Upper lobe of right lung (tissue), 1 donor: ENCODE measurements at places on chromosomes 11 and 22. TPM values are rescaled to one million over a fixed set of nuclear protein-coding genes. Genes with fewer than 3 reads are reported as not detected.

Gene KCNK7
- total RNA-seq = 1.3 TPM

Gene TRIM34
- 10.4 TPM for total RNA-seq

Gene ARL14EP
- total RNA-seq = 21.6 TPM

Gene CD6
- total RNA-seq = 3.9 TPM

Gene BET1L
- 57.9 TPM for total RNA-seq

Gene RTN4R
- total RNA-seq = 9.8 TPM

- peak; percentile 96 for DNase-seq
- peak within 1 kb of the TSS; percentile 66 for H3K4me3 ChIP-seq
- H3K27ac ChIP-seq = peak within 1 kb of the TSS; percentile 86
- no peaks in the 10 kb centered on the region for H3K27me3 ChIP-seq
- peaks cover 60% of the 10 kb centered on the region for H3K4me1 ChIP-seq
These were observed at the start of gene FAM89B for GRCh38 chr11:65572356-65573051. TSS of gene FAM89B (plus strand) at chr11:65572538. CDS start at chr11:65572670, 132 bp downstream.

GRCh38 chr11:72026090-72026489 lies 27.4 kb downstream of the IL18BP start:
- H3K27ac ChIP-seq = no peak overlapping the region
- H3K36me3 ChIP-seq = peaks cover 86% of the 10 kb centered on the region
- no peaks in the 10 kb centered on the region for H3K27me3 ChIP-seq
- H3K4me3 ChIP-seq = no peak overlapping the region
- peaks cover 22% of the 10 kb centered on the region for H3K4me1 ChIP-seq

GRCh38 chr11:48161951-48162884 lies 54.4 kb upstream of the OR4B1 start:
- H3K27ac ChIP-seq = no peak overlapping the region
- H3K36me3 ChIP-seq = peaks cover 45% of the 10 kb centered on the region
- H3K27me3 ChIP-seq = no peaks in the 10 kb centered on the region
- DNase-seq = no peak
- H3K4me3 ChIP-seq = no peak overlapping the region
- no peaks in the 10 kb centered on the region for H3K4me1 ChIP-seq

GRCh38 chr22:48632646-48633246 lies 1194.9 kb downstream of the BRD1 start:
- H3K36me3 ChIP-seq = no peaks in the 10 kb centered on the region
- peaks cover 6% of the 10 kb centered on the region for H3K27me3 ChIP-seq
- no peak overlapping the region for H3K4me3 ChIP-seq
- no peak for DNase-seq
- H3K27ac ChIP-seq = no peak overlapping the region
- no peaks in the 10 kb centered on the region for H3K4me1 ChIP-seq

- no peaks in the 10 kb centered on the region for H3K27me3 ChIP-seq
- no peaks in the 10 kb centered on the region for H3K36me3 ChIP-seq
- no peaks in the 10 kb centered on the region for H3K4me1 ChIP-seq
- no peak overlapping the region for H3K27ac ChIP-seq
- DNase-seq = no peak
- H3K4me3 ChIP-seq = no peak overlapping the region
These were observed 7.5 kb upstream of the LIN7C start for GRCh38 chr11:27514076-27514475.

DNA sequence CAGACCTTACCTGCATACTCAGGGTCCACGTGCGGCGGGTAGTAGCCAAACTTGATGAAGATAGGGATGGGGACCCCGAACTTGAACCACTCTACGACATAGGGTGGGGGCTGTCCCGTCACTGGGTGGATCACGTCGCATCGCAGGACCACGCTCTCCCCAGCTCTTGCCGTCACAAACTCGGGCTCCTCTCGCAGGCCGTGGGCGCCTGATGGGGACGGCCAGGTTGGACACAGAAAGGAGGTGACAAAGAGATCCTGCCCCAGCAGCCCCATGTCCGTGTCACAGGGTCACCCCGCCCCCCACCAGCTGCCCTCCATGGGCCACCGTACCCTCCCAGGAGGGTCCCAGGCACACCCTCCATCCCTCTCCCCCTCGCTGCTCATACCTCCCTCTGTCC lies 10.7 kb downstream of the IGSF9B start:
- H3K4me3 ChIP-seq = no peak overlapping the region
- no peak overlapping the region for H3K27ac ChIP-seq
- H3K4me1 ChIP-seq = peaks cover 9% of the 10 kb centered on the region
- H3K27me3 ChIP-seq = peaks cover 30% of the 10 kb centered on the region
- no peaks in the 10 kb centered on the region for H3K36me3 ChIP-seq
- no peak for DNase-seq

- no peaks in the 10 kb centered on the region for H3K4me1 ChIP-seq
- no peak overlapping the region for H3K4me3 ChIP-seq
- DNase-seq = no peak
- H3K27ac ChIP-seq = no peak overlapping the region
- H3K36me3 ChIP-seq = no peaks in the 10 kb centered on the region
- H3K27me3 ChIP-seq = no peaks in the 10 kb centered on the region
These were observed 326.4 kb downstream of the GUCY1A2 start for GRCh38 chr11:106691807-106692365.

GRCh38 chr11:79564288-79564925 lies 123.6 kb upstream of the TENM4 start:
- no peaks in the 10 kb centered on the region for H3K27me3 ChIP-seq
- H3K27ac ChIP-seq = no peak overlapping the region
- no peaks in the 10 kb centered on the region for H3K4me1 ChIP-seq
- DNase-seq = peak; percentile 86
- no peak overlapping the region for H3K4me3 ChIP-seq

GRCh38 chr11:31780078-31780477 lies 31.0 kb downstream of the PAX6 start:
- H3K27ac ChIP-seq = no peak overlapping the region
- DNase-seq = no peak
- H3K4me3 ChIP-seq = no peak overlapping the region
- no peaks in the 10 kb centered on the region for H3K4me1 ChIP-seq
- H3K27me3 ChIP-seq = no peaks in the 10 kb centered on the region

DNA sequence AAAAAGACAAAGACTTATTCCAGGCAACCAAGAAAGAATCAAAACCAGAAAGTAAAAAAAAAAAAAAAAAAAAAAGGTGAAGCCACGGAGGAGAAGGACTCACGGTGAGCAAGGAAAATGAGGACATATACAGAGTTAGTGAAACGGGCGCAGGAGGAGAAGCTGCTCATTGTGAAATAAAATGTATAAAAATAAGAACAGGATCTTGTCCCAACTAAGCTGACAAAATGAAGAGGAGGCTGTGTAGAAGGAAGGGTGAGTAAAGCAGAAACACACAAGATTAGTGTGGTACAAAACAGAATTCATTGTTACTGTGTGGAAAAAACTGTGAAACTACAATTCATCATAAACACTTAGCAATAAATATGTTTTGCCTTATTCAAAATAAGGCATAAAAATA lies 7.6 kb downstream of the IL17REL start:
- H3K4me3 ChIP-seq = no peak overlapping the region
- H3K4me1 ChIP-seq = no peaks in the 10 kb centered on the region
- no peaks in the 10 kb centered on the region for H3K36me3 ChIP-seq
- no peak overlapping the region for H3K27ac ChIP-seq

DNA sequence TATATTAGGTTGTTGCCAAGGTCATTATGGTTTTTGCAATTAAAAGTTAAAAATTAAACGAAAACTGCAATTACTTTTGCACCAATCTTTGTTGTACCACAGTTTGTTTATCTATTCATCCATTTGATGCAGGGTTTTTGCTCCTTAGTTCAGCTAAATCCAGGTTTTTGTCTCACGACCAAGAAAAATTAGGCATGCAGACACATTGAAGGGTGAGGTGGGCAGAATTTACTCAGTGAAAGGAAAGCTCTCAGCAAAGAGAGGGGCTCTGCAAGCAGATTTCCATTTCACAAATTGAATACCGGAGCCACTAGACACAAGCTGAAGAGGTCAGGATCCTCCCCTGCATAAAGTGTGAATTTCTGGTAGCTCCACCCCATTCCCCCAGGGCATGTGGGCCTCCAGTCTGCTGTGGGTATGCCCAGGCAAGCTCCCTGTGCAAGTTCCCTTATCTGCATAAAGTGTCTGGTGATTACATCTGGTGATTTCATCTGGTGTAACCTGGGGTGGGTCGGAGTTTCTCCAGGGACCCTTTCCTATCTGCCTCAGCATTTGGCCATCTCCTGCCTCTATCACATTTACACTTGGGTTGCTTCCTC lies 33.3 kb downstream of the APOL6 start:
- no peaks in the 10 kb centered on the region for H3K36me3 ChIP-seq
- H3K27ac ChIP-seq = no peak overlapping the region
- no peak for DNase-seq
- H3K27me3 ChIP-seq = no peaks in the 10 kb centered on the region
- no peak overlapping the region for H3K4me3 ChIP-seq
- no peaks in the 10 kb centered on the region for H3K4me1 ChIP-seq

GRCh38 chr11:26719998-26720397 lies 1.9 kb downstream of the SLC5A12 start:
- H3K4me1 ChIP-seq = no peaks in the 10 kb centered on the region
- no peak overlapping the region for H3K27ac ChIP-seq
- no peak overlapping the region for H3K4me3 ChIP-seq
- no peaks in the 10 kb centered on the region for H3K36me3 ChIP-seq

GRCh38 chr11:47891886-47892285 lies 43.7 kb upstream of the NUP160 start:
- no peak for DNase-seq
- H3K27me3 ChIP-seq = no peaks in the 10 kb centered on the region
- H3K4me1 ChIP-seq = no peaks in the 10 kb centered on the region
- no peak overlapping the region for H3K27ac ChIP-seq
